ENCODE measurements at places on chromosomes 16 and 17. TPM values are rescaled to one million over a fixed set of nuclear protein-coding genes. Genes with fewer than 3 reads are reported as not detected.

The HEATR3 gene
- 31.2 TPM for total RNA-seq

The RNF227 gene
- 4.2 TPM for total RNA-seq

The P2RX5 gene
- 0.32 TPM for total RNA-seq

The KRTAP4-5 gene
- total RNA-seq: not detected

The ZFP3 gene
- total RNA-seq: 2.2 TPM

The CALB2 gene
- total RNA-seq: under 0.01 TPM

The C16orf92 gene
- not detected for total RNA-seq

The CRYBA1 gene
- 0.43 TPM for total RNA-seq

The CLDN6 gene
- total RNA-seq: not detected

The SLC6A2 gene
- not detected for total RNA-seq

The FOXJ1 gene
- not detected for total RNA-seq

The ZFP1 gene
- total RNA-seq: 24.2 TPM

The CDRT15 gene
- not detected for total RNA-seq

The CIITA gene
- under 0.01 TPM for total RNA-seq

The PRCD gene
- total RNA-seq: 2.2 TPM

The SLC5A10 gene
- total RNA-seq: not detected

The ZFPM1 gene
- total RNA-seq: 2.6 TPM

The HSPB9 gene
- not detected for total RNA-seq

The CLDN7 gene
- total RNA-seq: 5.2 TPM

The AOC2 gene
- total RNA-seq: 0.43 TPM

The WNT9B gene
- total RNA-seq: under 0.01 TPM

The MILR1 gene
- total RNA-seq: 3.9 TPM

The ADAMTS18 gene
- not detected for total RNA-seq

The TOX3 gene
- total RNA-seq: not detected

The IGF2BP1 gene
- total RNA-seq: 6.4 TPM

The INTS2 gene
- 13.5 TPM for total RNA-seq

The UMOD gene
- total RNA-seq: not detected

The GCSH gene
- total RNA-seq: 21.2 TPM

The MYCBPAP gene
- 0.64 TPM for total RNA-seq

The CLN3 gene
- total RNA-seq: 17.1 TPM

The MED1 gene
- total RNA-seq: 20.3 TPM

The SDK2 gene
- under 0.01 TPM for total RNA-seq

The PDIA2 gene
- total RNA-seq: 0.43 TPM

The SAP30BP gene
- 58.9 TPM for total RNA-seq

The TBC1D3I gene
- total RNA-seq: 0.97 TPM

All from fibroblast of villous mesenchyme (primary cell).